Foreskin keratinocyte (primary cell): ENCODE measurements at places on chromosomes 5 and 9. TPM values are rescaled to one million over a fixed set of nuclear protein-coding genes. Genes with fewer than 3 reads are reported as not detected.

PCDHA9 gene
- 0.01 TPM in 1 of 2 replicates, not detected in the other for polyA plus RNA-seq

ISL1 gene
- polyA plus RNA-seq, result 2.6 and 4.7 TPM in 2 replicates

GRCh38 chr9:33468797-33469621 is 4.7 kb downstream of the NOL6 start:
- no peak for DNase-seq

PPP2R2B gene
- polyA plus RNA-seq, result 0.06 TPM in 1 of 2 replicates, not detected in the other

- DNase-seq, result no peak
Observed at GRCh38 chr5:425714-426113, 17.3 kb upstream of the EXOC3 start.

DNA sequence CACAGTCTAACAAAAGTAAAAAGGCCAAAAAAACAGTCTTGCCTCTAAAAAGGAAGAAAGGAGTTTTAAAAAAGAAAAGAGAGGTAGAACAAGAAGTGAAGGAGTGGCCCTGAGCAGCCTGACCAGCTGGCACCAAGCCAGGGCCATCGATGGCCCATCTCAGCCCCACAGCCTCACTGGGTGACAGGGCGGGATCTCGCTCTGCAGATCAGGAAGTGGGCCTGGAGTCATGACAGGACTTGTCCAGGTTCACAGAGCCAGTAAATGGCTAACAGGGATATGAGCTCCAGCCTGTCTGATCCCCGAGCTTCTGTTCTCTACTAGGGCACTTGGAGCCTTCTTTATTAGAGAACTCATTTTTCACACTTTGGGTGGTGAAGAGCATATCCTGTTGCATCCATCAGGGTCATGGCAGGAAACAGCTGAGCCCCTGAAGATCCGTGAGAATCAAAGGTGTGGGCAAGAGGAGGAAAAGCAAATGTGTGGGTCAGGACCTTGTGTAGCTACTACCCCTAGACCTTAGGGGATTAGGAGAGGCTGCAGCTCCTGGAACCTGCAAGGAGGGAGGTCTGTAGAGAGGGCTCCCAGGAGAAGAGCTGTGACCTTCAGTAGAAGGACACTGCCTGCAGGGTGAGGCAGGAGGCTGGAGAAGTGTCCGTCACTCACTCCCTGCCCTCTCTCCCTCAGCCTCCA is 299.0 kb upstream of the MSX2 start:
- DNase-seq, result no peak

DNA sequence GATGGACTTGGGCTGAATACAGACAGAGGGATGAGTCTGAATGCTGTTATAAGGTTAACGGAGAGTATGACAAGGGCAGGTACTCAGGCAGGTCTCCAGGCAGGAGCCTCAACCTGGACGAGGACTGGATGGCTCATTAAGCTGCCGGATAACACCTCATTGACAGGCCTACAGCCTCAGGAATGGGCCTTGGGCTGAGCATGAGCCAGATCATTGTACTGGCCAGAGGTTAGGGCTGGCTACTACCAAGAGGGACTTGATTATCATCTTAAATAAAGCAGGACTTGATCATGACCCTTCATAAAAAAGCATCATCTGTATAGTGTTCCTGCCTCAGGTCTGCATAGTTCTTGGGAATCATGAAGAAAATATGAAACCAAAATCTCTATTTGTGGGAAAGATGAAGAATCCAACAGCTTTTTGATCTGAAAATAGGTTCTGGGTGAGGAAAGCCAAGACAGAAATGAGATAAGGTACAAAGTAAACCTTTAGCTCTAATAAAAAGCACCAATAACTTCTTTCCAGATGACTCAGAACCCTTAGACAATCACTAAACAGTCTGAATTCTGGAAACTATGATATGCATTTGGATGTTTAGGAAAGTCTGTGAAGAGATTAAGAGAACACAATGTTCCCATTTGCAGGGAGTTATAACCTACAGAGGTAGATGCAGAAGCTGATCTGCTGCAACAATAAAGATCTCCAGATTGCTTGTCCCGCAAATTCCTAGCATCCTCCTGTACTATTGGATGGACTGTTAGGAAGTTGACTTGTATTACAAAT is 343.1 kb downstream of the CTNND2 start:
- no peak for DNase-seq

PCDHB11 gene
- polyA plus RNA-seq, result not detected in 2 replicates

DOLK gene
- polyA plus RNA-seq, result 20.2 and 22.0 TPM in 2 replicates

ARHGEF37 gene
- 0.96 and 1.2 TPM in 2 replicates for polyA plus RNA-seq

GRCh38 chr9:37382161-37382981 is 40.1 kb upstream of the GRHPR start:
- no peak for DNase-seq

GRCh38 chr9:72271613-72272478 is 93.2 kb downstream of the ZFAND5 start:
- peak; percentile 39 for DNase-seq

DNA sequence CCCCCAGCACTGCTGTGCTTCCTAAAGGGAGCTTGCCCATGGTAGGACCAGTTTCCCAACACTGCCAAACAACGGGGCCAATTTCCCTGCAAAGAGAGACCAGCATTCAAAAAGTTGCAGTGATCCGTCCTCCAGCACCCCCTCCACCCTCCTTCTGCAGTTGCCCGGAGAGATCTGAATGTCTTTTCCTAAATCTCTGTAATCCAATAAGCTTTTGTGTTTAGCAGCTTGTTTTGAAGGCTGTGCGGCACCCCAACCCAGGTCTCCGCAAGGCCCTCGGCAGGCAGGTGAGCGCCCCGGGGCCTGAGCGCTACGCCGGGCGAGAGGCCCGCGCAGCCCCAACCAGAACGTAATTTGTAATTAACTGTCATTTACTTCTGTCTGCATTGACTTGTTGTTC is 366.9 kb upstream of the IRX2 start:
- DNase-seq, result no peak

DNA sequence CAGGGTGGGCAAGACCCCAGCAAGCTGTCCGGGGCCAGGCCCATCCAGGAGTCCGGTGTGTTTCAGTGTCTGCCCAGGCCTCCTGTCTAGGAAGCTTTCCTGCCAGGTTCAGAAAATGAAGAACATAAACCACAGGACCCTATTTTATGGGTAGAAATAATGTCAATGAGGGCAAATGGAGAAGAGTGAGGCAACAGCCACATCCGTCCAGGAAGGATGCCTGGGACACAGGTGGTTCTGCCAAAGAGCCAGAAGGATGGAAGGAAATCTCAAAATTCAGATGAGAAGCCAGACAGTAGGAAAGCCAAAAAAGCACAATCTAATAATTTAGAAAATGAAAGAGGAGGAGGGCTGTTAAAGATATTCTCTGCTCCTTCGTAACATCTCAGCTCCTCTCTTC is 262.3 kb downstream of the AUH start:
- no peak for DNase-seq

- peak; percentile 40 for DNase-seq
Observed at GRCh38 chr5:77015938-77016569, 14.2 kb upstream of the AGGF1 start.

DNA sequence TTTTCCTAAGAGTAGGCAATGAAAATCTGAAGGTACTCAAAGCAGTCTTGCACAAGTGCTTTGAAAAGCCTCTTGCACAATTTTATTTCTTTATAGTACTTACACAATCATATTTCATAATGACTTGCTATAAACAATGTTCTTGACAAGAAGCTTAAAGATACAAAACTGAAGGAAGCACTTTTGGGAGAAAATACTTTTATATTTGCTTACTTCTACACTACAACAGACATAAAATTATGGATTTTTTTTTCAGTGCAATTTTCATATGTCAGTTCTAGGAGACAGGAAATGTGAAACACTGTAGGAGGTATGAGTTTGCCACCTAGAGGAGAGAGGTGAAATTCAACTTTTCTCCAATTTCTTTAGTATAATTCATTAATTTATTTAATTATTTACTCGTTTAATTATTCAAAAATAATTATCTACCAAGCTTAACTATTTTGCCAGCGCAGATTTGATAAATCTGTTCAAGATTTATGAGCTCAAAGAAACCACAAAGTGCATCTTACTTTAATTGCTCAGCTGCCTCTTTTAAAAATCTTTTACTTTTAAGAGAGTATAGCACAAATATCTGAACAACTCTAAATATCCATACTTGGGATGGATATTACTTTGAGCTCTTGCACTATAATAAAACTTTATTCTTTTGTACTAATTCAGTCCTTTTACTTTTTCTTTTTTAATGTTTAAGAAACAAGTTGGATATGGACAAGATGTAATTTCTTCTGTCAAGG is 29.0 kb upstream of the CDKN2B start:
- DNase-seq, result no peak

TAL2 gene
- not detected in 2 replicates for polyA plus RNA-seq

CNTFR gene
- not detected in 2 replicates for polyA plus RNA-seq

DNA sequence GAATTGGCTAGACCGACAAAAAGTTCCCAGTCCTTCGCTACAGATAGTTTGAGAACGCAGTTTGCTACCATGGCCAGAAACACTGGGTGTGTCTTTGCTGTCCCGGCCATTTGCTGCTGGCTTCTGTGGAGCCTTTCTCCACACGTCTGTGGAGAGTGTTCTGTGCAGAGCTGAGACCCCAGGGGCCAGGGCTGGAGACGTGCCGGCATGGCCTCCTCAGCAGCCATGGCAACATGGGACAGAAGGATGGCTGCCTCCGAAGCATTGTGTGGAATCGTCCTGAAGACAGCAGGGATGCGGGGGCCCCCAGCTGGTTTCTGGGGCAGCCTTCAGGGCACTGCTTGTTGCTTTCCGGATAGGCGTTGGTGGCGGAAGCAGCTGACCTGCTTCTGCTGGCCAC is 142.8 kb downstream of the GADD45G start:
- DNase-seq, result no peak

DNA sequence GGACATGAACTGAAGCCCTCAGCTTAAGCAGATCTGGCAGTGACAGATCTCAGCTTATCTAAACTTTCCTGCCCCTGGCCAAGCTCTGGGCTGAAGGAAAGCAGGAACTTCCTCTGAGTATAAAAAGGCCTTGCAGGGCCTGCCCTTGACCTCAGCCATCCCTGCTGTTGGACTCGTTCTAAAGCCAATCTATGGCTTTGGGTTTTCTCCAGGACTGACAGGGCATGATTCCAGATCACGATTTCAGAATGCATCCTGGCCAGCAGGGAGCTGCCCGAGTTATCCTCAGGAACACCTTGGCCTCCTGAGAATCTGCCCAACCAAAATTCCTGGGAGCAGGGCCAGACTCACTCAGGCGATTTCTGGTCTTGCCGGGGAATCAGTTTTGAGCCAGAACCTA is 502.7 kb downstream of the TLE4 start:
- DNase-seq, result no peak

DNA sequence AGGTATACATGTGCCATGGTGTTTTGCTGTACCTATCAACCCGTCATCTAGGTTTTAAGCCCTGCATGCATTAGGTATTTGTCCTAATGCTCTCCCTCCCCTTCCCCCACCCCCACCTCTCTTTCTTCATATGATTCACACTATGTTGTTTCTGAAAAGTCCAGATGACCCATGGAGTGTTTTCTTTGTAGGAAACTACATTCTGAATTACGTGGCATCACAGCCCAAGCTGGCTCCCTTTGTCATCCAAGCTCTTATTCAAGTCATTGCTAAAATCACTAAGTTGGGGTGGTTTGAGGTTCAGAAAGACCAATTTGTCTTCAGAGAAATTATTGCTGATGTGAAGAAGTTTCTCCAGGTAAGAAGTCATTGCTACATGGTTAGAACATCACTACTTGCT is 30.4 kb downstream of the RANBP17 start:
- DNase-seq, result no peak

DNA sequence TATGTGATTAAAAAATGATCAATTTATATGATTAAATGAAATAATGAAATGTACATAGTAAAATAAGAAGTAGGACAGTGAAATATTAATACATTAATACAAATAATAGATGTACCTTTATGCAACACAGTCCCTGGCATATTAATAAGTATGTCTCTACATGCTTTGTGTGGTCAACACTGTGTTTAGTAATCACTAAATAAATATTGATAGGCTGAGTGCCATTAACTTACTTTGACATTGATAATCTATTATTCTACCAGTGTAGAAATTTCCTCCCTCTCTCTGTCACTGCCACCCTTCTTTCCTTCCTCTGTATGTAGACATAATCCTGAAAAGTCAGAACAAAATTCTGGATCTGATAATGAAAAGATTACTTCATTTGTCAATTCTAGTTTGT is 43.7 kb downstream of the RNF180 start:
- DNase-seq, result no peak

- no peak for DNase-seq
Observed at GRCh38 chr9:93172666-93173364, 11.1 kb upstream of the WNK2 start.

DNA sequence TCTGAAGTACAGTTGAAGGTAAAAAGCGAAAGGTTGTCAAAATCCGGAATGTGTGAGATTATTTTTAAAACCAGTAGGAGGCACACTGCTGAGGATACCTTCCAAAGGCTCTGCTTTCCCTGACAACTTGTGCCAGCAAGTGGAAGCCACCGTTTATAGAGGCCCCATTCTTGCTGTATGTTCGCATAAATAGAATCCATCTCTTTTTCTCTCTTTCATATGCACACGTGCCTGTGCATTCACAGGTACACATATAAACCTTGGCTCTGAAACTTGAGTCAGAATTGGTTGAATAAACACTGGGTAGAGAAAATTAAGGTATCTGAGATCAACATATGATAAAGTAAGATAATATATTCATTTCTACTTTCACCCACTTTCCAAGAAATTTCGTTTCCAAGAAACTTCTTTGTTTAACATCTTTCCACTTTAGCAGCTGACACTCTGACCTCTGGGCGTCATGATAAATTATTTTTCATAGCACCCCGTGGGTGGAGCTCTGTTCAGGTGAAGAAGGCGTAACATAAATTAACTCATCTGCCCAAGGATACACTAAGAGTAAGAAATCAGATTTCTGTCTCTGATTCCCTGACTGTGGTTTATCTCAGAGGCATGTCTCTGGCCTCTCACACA is 63.7 kb upstream of the RICTOR start:
- no peak for DNase-seq

SIT1 gene
- polyA plus RNA-seq, result not detected in 2 replicates

IFNB1 gene
- polyA plus RNA-seq, result not detected in 2 replicates

DNA sequence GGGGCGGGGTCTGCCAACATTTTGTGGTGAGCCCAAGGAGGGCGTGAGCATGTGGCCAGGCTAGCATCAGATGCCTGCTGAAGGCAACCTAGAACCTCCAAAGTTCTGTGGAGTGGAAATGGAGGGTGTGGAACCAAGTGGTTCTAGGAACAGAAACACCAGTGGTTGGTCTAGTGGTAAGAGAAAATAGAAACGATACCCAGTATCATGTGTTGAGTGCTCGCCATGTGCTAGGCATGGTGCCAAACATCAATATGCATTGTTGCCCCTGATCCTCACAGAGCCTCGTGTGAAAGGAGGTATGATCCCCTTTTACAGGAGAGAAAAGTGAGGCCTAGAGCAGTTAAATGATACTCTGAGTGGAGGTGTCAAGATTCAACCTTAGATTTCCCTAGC is 31.5 kb upstream of the MVB12B start:
- DNase-seq, result no peak

PROB1 gene
- 1.6 TPM in 2 replicates for polyA plus RNA-seq

PPIC gene
- polyA plus RNA-seq, result 28.2 and 30.0 TPM in 2 replicates

GRCh38 chr5:57929271-57929670 is 446.7 kb upstream of the ACTBL2 start:
- no peak for DNase-seq

- DNase-seq, result no peak
Observed at GRCh38 chr5:37580106-37580505, 201.0 kb downstream of the WDR70 start.

RMI1 gene
- 4.0 and 5.7 TPM in 2 replicates for polyA plus RNA-seq
